ENCODE measurements at places on chromosomes 16 and 17. TPM values are rescaled to one million over a fixed set of nuclear protein-coding genes. Genes with fewer than 3 reads are reported as not detected.
A peak's percentile ranks its signal among the peaks of the same experiment; 100 is the strongest.

The NTN1 gene
- total RNA-seq, result 0.22 TPM

DNA sequence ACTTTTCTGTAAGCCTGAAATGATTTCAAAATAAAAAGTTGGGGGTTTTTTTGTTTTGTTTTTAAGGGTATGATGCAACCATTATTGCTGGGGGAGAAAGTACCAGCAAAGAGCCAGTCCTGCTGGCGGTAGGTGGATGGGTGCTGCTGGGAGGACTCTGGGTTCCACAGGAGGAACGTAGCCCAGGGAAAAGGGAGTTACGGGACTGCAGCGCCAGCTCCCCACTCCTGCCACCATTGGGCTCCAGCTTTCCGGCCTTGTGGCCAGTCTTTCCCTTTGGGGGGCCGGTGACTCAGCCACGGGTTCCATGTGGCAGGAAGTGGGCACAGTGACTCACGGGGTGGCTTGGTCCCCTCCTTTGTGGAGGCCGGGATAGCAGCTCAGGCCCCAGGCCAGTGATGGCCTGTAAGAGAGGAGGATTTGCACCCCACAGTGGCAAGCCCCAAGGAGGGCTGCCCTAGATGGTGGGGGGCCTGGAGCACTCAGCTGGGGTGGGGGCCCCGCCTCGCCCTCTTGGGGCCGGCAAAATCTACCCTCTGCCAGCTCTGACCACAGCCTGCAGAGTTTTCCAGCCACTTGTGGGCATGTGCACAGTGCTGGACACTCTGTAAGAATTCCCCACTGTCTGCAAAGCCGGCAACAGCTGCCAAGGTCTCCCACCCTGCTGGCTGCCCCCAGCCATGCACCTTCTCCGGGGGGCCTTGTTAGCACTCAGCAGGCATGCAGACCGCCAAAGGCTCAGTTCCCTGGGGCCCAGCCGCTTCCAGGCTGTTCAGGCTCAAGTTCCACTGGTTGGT, 30.4 kb downstream of the SOCS3 start:
- peak; percentile 72 for DNase-seq

The GPS1 gene
- total RNA-seq, result 240 TPM

The CDH8 gene
- 1.3 TPM for total RNA-seq

The PRSS33 gene
- not detected for total RNA-seq

The ENGASE gene
- 58.1 TPM for total RNA-seq

DNA sequence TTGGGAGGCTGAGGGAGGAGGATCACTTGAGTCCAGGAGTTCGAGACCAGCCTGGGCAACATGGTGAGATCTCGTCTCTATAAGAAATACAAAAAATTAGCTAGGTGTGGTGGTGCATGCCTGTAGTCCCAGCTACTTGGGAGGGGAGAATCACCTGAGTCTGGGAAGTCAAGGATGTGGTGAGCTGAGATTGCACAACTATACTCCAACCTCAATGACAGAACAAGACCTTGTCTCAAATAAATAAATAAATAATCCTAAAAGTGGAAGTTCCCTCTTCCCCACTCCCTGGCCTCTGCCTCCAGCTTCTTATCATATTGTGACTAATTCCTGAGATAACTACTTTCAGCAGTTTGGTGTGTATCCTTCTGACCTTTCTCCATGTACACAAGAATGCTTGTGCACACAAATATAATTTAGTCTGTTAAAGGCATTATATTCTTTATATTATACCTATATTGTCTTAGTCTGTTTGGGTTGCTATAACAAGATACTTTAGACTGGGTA, 23.5 kb upstream of the DNAJA2 start:
- no peak for DNase-seq

DNA sequence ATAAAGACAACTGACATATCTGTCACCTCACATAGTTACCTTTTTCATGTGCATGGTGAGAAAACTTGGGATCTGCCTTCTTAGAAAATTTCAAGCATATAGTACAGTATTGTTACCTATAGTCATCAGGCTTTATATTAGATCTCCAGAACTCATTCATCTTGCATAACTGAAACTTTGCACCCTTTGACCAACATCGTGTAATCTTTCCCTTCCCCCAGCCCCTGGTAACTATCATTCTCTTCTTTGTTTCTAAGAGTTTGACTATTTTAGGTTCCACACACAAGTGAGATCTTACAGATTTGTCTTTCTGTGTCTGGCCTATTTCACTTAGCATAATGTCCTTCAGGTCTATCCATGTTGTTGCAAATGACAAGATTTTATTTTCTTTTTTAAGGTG, 22.9 kb upstream of the TBX4 start:
- no peak for DNase-seq

Data from PC-3 (cell line).